ENCODE measurements at places on chromosomes 6 and 20.
A peak's percentile ranks its signal among the peaks of the same experiment; 100 is the strongest.

DNA sequence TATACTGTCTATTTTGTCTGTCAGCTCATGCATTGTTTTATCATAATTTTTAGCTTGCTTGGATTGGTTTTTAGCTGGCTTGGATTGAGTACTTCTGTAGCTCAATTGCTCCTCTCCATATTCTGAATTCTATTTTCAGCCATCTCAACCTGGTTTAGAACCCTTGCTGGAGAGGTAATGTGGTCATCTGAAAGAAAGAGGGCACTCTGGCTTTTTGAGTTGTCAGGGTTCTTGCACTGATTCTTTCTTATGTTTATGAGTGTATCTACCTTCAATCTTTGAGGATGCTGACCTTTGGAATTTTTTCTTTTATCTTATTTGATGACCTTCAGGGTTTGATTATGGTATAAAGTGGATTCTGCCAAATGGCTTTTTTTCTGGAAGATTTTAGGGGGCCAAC is 632.7 kb upstream of the ID4 start:
- DNase-seq, result no peak
- no peak overlapping the region for H3K27ac ChIP-seq
- H3K36me3 ChIP-seq, result no peaks in the 10 kb centered on the region
- no peaks in the 10 kb centered on the region for H3K27me3 ChIP-seq
- no peaks in the 10 kb centered on the region for H3K4me1 ChIP-seq

DNA sequence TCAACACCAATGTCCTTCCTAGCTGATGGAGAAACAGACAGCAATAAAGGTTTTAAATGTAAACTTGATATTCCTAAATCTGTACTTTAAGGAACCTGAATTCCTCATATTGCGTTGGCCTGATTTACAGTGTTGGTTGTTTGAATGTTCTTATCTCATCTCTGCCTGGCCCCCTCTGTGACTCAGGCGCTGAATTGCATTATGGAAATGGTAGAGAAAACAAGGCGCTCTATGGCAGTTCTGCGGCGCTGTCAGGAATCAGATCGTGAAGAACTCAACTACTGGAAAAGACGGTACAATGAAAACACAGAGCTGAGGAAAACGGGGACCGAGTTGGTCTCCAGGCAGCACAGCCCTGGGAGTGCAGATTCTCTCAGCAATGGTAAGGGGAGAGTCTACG is 32.6 kb upstream of the C20orf144 start:
- peaks cover 74% of the 10 kb centered on the region for H3K36me3 ChIP-seq
- no peak for DNase-seq
- no peaks in the 10 kb centered on the region for H3K27me3 ChIP-seq
- H3K4me3 ChIP-seq, result no peak overlapping the region

DNA sequence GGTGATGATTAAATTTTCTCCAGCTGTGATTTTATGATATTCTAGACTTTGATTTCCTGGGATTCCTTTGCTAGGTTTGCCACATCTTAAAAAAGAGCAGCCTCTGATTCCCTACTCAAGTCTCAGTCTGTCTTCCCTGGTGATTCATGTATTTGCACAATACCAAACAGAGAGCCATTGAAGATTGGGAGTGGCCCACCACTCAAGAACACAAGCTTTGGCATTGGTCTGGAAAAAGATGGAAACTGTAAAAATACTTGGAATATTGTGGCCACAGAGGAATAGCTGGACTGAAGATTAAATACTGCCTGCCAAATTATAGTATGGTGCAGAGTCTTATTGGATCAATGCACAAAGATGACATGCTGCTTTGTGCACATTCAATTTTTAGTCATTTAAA is 32.9 kb downstream of the PTCHD4 start:
- H3K4me1 ChIP-seq, result no peaks in the 10 kb centered on the region
- no peak overlapping the region for H3K4me3 ChIP-seq
- no peak overlapping the region for H3K27ac ChIP-seq
- H3K36me3 ChIP-seq, result no peaks in the 10 kb centered on the region
- H3K27me3 ChIP-seq, result no peaks in the 10 kb centered on the region

GRCh38 chr6:147676495-147677199 is 168.2 kb downstream of the SAMD5 start:
- no peak for DNase-seq
- H3K36me3 ChIP-seq, result no peaks in the 10 kb centered on the region
- no peaks in the 10 kb centered on the region for H3K27me3 ChIP-seq
- H3K4me1 ChIP-seq, result no peaks in the 10 kb centered on the region
- no peak overlapping the region for H3K27ac ChIP-seq

GRCh38 chr6:9467741-9468140 is 947.1 kb downstream of the TFAP2A start:
- H3K27ac ChIP-seq, result no peak overlapping the region
- H3K4me3 ChIP-seq, result no peak overlapping the region
- H3K27me3 ChIP-seq, result no peaks in the 10 kb centered on the region
- H3K36me3 ChIP-seq, result no peaks in the 10 kb centered on the region
- no peak for DNase-seq

DNA sequence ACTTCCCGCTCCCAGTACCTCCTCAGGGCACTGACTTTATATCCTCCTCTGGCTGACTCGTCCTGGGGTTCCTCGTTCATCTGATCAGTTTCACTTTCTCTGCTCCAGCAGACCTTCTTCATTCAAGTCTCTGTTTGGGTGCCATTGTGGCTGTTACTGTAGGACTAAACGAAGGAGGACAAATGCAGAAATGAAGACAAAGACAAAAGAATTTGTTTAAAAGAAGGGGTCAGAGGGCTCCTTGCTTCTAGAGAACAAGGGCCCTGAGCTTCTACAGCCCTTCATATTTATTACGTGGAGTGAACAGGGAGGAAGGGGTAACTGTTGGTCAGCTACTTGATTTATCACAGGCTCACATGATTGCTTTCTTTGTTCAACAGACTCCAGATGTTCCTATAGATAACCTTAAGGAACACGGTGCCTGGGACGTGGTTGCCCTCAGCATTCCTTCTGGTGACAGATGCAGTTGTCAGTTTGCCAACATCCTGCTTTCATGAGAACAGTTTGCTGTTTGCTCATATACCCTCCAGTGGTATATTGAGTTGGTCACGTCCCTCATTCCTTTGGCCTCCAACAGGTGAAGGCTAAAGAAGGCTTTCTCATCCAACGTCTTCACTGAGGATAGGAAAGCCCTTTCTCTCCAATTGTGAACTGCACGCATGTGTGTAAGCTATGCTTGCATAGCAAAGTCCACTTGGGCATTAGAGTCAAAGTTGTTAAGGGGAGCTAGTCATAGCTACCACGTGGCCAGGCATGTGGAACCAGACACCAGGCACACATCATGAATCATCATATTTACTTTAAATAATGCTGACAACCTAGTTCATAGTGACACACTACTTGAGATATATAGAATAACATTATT is 69.1 kb upstream of the BTN3A2 start:
- no peak overlapping the region for H3K4me3 ChIP-seq
- H3K4me1 ChIP-seq, result peaks cover 13% of the 10 kb centered on the region
- peak overlapping the region; percentile 59 for H3K27ac ChIP-seq
- peak; percentile 41 for DNase-seq

DNA sequence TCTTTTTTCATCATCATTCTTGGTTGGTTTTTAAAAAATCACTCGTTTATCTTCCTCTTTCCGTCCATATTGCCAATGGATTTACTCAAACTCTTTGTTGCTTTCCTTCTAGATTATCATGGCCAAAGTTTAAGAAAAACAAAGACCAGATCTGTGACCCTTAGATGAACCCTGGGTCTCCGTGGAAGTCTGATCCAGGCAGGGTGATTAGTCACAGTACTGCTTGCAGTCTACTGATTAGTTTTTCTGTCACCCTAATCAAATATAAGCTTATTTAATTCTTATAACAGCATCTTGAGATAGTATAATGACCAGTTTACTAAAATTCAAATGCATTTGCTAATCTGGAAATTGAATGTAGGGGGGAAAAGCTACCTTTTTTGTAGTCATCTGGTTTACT is 6.0 kb upstream of the SMIM28 start:
- no peak overlapping the region for H3K4me3 ChIP-seq
- H3K36me3 ChIP-seq, result no peaks in the 10 kb centered on the region
- peaks cover 9% of the 10 kb centered on the region for H3K27me3 ChIP-seq
- no peak for DNase-seq
- H3K4me1 ChIP-seq, result no peaks in the 10 kb centered on the region
- no peak overlapping the region for H3K27ac ChIP-seq

- peak overlapping the region; percentile 49 for H3K27ac ChIP-seq
- H3K4me3 ChIP-seq, result peak overlapping the region; percentile 18
- H3K4me1 ChIP-seq, result peaks cover 72% of the 10 kb centered on the region
- peaks cover 4% of the 10 kb centered on the region for H3K36me3 ChIP-seq
- peak; percentile 10 for DNase-seq
Measured at GRCh38 chr6:119348096-119348747, 1.3 kb downstream of the MAN1A1 start.

GRCh38 chr6:11538052-11538818 is 686 bp downstream of the TMEM170B start:
- no peaks in the 10 kb centered on the region for H3K27me3 ChIP-seq
- H3K36me3 ChIP-seq, result no peaks in the 10 kb centered on the region
- peak overlapping the region; percentile 91 for H3K4me3 ChIP-seq
- peak; percentile 48 for DNase-seq

DNA sequence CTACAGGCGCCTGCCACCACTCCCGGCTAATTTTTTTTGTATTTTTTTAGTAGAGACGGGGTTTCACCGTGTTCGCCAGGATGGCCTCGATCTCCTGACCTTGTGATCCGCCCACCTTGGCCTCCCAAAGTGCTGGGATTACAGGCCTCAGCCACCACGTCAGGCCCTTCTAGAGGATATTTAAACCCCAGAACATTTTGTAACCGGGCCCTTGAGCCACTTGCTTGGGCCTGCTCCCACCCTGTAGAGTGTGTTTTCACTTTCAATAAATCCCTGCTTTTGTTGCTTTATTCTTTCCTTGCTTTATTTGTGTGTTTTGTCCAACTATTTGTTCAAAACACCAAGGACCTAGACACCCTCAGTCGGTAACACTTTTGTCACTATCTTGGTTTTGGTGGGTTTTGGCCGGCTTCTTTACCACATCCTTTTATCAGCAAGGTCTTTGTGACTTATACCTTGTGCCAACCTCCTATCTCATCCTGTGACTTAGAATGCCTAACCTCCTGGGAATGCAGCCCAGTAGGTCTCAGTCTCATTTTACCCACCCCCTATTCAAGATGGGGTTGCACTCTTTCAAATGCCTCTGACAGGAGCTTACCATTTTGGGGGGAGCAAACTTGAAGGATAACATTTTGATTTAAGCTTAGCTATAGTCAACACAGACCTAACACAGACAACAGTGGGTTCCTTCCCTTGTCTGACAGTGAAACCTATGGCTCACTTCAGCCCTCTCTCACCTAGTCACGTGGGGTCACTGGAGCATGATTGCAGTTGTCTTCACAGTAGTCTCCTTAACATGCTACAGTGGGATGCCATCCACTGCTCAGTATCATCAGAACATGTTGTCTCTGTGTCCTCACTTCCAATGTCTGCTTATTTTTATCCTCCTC is 27.9 kb upstream of the KIF6 start:
- no peak overlapping the region for H3K4me3 ChIP-seq
- H3K4me1 ChIP-seq, result no peaks in the 10 kb centered on the region
- no peak for DNase-seq
- no peaks in the 10 kb centered on the region for H3K36me3 ChIP-seq

GRCh38 chr20:62860924-62861691 is 514 bp downstream of the TCFL5 start:
- peaks cover 29% of the 10 kb centered on the region for H3K4me1 ChIP-seq
- DNase-seq, result peak; percentile 61
- peak overlapping the region; percentile 73 for H3K4me3 ChIP-seq

DNA sequence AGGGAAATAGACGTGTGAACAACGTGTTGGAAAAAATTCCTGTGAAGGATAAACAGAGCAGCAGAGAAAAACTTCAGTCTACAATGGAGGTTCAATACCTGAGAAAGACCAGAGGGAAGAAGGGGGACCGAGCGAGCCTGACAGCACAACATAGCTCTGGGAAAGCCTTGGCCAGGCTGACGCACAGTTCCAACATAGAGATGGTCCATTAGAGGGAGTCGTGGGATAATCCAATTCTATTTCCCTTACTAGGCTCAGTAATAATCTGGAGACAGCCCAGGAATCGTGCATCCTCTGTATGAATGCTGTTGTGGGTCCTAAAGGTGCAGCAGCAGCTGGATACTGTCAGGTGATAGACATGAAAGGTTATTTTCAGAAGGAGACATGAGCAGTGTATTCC is 370.8 kb upstream of the BTBD3 start:
- no peak for DNase-seq
- no peak overlapping the region for H3K4me3 ChIP-seq
- H3K27me3 ChIP-seq, result no peaks in the 10 kb centered on the region

DNA sequence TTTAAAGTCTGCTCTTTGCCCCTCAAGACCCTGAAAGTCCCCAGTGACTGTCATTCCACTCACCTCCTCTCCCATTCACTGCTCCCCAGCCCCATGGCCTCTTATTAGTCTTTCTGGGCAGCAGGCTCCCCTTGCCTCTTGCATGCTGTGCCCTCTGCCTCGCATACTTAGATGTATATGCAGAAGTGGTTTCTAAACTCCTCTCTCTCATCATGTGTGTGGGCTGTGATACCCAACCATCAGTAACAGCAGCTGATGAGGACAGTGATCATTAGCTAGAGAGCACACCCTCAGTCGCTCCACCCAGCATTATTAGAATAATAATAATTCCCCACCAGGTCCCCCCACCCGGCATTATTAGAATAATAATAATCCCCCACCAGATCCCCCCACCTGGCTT is 14.5 kb downstream of the PKIG start:
- peaks cover 29% of the 10 kb centered on the region for H3K4me1 ChIP-seq
- H3K27me3 ChIP-seq, result no peaks in the 10 kb centered on the region
- H3K4me3 ChIP-seq, result no peak overlapping the region
- H3K27ac ChIP-seq, result no peak overlapping the region

GRCh38 chr20:43022081-43022480 is 167.6 kb downstream of the PTPRT start:
- no peak for DNase-seq
- H3K27ac ChIP-seq, result no peak overlapping the region
- H3K4me1 ChIP-seq, result no peaks in the 10 kb centered on the region
- H3K27me3 ChIP-seq, result peaks cover 7% of the 10 kb centered on the region

GRCh38 chr20:43921227-43921780 is 6.7 kb downstream of the TOX2 start:
- peaks cover 16% of the 10 kb centered on the region for H3K27me3 ChIP-seq
- no peak overlapping the region for H3K27ac ChIP-seq
- peaks cover 2% of the 10 kb centered on the region for H3K4me1 ChIP-seq
- no peak for DNase-seq
- no peak overlapping the region for H3K4me3 ChIP-seq

DNA sequence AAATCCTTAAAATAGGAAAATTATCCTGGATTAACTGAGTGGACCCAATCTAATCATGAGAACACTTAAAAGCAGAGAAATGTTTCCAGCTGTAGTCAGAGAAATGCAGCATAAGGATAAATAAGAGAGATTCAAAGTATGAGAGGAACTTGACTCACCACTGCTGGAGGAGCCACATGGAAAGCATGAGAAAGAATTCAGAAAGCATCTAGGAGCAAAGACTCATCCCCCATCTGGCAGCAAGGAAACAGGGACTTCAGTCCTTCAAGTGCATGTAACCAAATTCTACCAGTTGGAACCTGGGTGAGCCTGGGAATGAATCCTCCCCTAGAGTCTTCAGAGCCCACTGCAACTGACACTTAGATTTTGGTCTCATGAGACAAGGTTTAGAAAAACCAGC is 33.7 kb downstream of the RNF146 start:
- H3K27me3 ChIP-seq, result no peaks in the 10 kb centered on the region
- H3K4me1 ChIP-seq, result no peaks in the 10 kb centered on the region
- no peak overlapping the region for H3K27ac ChIP-seq
- H3K36me3 ChIP-seq, result peaks cover 45% of the 10 kb centered on the region
- no peak for DNase-seq
